ENCODE measurements at places on chromosomes 6 and 20.
A peak's percentile ranks its signal among the peaks of the same experiment; 100 is the strongest.

DNA sequence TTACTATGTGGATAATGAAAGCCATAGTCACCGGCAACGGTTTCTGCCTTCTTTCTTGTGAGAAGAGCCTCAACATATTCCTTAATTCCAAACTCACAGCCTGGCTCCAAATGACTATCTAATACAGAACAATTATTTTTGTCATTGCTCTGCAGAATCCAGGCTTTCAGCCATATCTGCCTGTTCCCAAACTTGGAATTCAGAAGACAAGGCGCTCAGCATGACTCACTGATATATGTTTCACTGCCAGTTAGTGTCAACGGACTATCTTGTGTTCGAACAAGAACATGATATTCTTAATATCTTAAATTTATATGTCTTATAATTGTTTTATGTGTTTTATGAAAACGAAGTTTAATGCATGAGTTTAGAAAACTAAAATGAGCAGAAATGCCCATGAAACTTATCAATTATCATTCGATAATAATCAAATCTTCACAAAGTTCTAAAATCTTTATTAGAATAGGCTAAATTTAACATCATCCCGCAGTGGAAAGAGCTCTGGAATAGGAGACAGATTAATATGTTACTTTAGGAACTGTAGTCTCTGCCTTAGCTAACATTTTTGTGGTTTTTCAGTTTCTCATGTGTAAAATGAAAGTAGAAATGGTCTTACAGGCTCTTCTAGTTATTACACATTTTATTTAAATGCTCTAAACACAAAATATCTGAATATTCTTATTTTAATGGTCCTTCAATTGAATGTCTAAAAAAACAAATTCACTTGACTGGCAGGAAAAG lies 669.3 kb upstream of the GJE1 start:
- DNase-seq, result no peak

- no peak for DNase-seq
These were observed 20.1 kb downstream of the IGF2R start for GRCh38 chr6:159988983-159989454.

- no peak for DNase-seq
These were observed 19.6 kb upstream of the PIM1 start for GRCh38 chr6:37150314-37150713.

DNA sequence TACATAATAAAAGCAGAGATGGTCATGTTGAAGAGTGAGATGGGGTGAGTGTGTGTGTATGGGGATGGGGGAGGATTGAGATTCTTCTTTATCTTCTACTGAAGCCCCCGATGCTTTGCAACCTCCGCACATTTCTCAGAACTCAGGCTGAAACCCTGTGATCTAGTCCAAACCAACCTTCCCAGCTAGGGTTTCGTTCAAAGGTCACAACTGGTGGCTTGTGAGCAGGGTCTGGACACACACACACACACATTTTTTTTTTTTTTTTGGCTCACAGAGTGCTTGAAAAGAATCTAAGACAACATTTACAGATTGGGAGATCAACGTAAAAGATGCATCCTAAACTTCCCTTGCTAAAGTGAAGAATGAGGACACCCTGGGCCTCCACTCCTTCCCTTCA lies 225.0 kb upstream of the AGPAT4 start:
- no peak for DNase-seq

DNA sequence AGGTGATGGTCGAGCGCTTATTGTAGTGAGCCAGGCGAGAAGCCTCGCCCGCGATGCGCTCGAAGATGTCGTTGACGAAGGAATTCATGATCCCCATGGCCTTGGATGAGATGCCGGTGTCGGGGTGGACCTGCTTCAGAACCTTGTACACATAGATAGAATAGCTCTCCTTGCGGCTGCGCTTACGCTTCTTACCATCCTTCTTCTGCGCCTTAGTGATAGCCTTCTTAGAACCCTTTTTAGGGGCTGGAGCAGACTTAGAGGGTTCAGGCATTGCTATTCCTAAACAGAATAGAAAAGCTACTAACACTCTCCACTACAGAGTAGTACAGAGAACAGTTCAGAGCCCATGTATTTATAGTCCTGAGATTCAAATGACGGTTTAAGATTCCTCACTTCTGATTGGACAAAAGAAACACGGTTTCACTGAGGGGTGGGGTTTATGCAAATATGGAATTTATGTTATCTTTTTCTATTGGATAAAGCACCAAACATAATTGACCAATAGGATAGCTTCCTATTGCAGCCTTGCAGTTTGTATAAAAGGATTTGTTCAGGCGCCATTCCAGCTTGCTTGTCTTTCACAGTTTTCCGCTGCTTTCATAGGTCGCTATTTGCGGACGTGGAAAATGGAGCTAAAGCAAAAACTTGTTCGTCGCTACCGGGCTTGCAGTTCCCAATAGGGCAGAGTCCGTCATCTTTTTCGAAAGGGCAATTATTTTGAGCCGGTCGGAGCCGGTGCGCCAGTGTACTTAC lies 43.7 kb upstream of the HFE start:
- DNase-seq, result peak; percentile 64

DNA sequence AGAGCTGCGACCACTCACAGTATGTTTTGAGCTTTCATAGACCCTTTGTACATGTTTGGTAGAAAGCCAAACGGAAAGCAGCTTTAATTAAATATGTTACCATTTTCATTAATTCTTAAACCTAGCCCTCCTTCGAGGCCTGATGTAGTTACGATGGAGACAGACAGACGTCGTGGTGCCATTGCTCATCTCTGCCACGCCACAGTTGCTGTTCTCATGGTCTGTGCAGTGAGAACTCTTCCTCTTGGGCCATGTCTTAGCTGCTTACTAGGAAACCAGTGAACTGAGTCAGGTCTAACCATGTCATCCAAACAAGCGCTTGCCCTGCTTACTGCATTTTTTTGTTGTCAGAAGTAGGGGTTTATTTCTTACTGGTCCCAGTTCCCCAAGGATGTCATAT lies 62.8 kb downstream of the SNX9 start:
- no peak for DNase-seq

DNA sequence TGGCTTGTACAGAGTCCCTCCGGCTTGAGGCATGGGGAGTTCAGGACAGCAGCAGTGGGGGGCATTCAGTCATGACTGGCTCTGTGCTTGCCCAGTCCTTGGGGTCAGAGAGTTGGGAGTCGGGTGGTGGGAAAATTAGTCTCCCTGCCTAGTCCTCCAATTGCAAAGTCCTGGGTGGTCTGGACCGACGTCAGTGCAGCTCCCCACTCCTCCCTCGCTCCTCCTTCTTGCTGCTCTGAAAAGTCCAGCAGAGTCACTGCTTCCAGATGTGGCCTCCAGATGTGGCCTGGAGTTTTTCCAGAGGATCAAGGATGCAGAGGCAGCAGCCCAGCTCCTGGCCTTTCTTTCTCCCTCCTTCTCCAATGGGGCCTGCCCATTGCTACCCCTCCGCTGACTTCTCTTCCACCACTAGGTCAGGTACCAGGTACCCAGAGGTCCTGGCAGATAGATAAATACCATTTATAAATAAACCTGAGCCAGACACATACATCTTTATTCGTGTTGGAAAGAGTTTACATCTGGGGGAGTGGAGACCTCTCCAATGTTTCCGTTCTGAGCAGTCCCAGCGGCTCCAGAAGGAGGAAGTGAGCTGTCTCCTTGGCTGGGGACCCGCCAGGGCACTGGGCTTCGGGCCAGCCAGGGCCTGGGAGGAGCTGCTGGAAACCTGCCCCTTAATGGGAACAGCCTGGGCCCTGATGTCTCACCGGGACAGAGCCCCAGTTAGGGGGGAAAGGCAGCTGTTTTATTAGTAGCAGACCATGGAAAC lies 49.0 kb upstream of the RNF24 start:
- peak; percentile 79 for DNase-seq

GRCh38 chr6:63245909-63246308 lies 34.6 kb downstream of the FKBP1C start:
- DNase-seq, result no peak
